ENCODE measurements at places on chromosomes 13 and 19.

GRCh38 chr19:14565765-14566711, 5.8 kb downstream of the NDUFB7 start:
- DNase-seq, result no peak

DNA sequence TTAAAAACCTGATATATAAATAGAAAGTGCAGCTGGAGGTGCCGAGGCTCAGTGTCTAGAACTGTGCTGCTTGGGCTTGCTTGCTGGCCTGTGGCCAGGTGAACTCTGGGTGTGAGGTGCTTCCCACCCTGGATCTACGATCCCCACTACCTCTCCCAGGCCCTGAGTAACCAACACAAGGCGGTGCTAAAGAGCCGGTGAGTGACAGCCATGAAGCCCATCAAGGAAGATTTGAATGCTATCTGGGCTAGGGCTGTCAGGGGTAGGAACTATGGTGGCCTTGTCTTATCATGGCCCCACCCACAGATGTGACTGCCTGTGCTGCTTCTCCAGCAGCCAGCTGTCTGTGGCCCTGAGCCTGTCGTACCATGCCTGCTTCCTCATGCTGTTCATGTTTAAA, 25.6 kb upstream of the ZNF91 start:
- DNase-seq, result no peak

DNA sequence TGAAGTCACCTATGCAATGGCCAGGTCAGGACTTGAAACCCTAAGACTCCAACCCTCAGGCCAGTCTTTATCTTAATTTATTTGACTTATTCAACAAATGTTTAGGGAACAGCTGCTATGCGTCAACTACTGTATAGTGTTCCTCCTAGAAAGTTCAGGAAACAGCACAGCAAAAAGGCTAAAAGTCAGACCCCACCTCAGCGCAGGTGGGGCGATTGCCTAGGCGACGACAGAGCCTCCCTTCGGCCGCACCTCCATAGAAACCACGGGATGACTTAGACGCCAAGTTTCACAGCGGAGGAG, 502 bp downstream of the VRK3 start:
- no peak for DNase-seq

DNA sequence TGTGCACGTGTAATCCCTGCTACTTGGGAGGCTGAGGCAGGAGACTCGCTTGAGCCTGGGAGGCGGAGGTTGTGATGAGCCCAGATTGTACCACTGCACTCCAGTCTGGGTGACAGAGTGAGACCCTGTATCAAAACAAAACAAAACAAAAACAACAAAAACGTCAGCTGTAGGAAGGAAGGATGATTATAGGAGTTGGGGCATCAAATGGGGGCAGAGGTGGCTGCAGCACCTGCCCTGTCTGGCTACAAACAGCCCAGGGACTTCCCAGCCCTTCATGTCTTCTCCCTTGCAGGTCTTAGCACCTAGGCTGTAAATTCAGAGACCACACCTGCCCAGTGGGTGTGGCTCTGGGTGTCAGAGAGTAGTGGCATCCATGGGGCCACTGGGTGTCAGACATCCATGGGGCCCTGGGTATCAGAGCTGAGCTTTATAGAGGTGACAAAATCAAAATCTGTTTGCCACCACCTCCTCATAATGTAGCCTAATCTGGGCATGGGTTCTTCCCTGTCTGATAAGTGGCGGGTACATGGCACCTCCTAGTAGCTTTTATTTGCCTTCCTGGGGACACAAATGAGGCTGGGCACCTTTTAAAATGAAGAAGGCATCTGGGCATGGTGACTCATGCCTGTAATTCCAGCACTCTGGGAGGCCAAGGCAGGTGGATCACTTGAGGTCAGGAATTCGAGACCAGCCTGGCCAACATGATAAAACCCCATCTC, 4.7 kb upstream of the B3GNT3 start:
- no peak for DNase-seq

GRCh38 chr13:106858903-106859532, 291.1 kb upstream of the ARGLU1 start:
- no peak for DNase-seq

DNA sequence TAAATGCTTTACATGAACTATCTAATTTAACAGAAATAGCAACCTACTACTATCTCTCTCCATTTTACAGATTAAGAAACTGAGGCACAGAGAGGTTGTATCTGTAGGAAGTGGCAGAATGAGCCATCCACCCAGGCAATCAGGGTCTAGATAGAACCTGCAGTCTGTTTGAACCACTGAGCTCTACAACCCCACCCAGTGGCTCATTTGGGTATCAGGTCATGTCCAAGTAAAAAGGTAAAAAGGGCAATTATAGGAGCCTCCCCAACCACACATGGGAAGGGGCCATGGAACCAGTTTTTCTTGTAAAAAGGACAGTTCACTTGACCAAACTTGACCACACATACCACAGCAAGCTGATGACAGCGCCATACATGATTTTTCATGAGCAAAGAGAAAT, 92.9 kb upstream of the SGCG start:
- no peak for DNase-seq

- DNase-seq, result no peak
Observed at GRCh38 chr13:84479656-84480055, 597.4 kb upstream of the SLITRK1 start.

GRCh38 chr19:38247126-38247525, 9.0 kb downstream of the PPP1R14A start:
- DNase-seq, result no peak

GRCh38 chr19:41323023-41323422, 13.1 kb downstream of the CCDC97 start:
- no peak for DNase-seq

DNA sequence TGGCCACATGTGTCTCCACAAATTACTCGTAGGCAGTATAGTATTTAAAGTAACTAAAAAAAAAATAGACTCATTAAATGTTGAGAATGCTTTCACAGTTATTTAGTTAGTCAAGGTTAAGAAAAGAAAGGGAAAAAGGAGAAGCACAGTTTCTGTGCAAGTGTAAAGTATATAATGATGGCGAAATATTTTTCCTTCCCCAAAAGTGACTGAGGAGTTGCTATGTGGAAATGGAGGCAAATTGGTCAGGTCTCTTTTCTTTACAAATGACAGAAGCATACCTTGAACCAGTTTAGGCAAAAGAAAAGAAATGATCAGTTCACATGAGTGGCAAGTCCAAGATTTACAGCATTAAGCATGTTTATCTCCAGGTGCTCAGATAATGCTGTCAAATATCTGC, 18.0 kb downstream of the CSNK1A1L start:
- DNase-seq, result no peak

DNA sequence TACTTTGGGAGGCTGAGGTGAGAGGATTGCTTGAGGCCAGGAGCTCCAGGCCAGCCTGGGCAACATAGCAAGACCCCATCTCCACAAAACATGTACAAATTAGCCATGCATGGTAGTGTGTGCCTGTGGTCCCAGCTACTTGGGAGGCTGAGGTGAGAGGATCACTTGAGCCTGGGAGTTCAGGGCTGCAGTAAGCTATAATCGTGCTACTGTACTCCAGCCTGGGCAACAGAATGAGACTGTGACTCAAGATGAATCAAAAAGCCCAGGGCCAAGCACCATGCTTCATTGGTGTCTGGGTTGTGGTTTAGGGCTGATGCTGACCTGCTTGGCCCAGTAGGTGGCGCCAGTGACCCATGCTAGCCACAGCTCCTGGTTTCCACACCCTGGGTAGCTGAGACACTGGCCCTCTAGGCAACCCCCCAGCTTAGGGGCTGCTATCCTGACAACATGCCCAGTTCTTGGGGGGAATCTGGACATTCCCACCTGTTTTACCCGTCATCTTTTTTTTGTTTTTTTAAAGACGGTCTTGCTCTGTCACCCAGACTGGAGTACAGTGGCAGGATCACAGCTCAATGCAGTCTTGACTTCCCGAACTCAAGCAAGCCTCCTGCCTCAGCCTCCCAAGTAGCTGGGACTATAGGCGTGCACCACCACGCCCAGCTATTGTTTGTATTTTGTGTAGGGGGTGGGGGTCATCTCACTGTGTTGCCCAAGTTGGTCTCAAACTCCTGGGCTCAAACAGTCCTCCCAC, 5.5 kb downstream of the CCDC124 start:
- DNase-seq, result peak; percentile 63

DNA sequence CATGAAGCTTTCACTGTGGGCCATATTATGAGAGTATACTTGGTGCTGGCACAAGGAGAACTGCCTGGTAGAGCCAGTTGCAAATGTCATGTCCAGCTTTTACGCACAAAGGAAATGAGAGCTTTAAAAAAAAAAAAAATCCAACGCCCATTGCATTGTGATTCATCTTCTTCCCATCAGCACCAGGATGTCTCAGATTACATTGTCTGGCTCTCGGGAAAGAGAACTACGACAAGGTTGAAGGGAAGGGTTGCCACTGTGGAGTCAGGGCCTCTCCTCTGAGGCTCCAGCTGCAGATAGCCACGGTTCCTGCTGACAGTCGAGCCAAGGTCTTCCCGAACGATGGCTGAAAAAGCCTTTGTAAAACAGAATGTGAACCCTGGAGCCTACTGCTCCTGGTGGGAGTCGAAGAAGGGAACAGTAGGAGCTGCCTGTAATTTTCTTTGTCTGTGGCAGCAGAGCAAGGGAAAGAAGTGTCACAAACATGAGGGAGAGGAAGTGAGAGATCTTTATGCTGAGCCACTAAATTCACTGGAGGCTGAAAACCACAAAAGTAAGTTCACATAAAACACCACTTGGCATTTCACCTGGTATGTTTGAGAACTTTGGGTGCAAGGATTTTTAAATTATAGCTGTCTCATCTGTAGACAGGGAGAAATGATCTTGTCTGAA, 704.7 kb downstream of the DIAPH3 start:
- DNase-seq, result no peak

DNA sequence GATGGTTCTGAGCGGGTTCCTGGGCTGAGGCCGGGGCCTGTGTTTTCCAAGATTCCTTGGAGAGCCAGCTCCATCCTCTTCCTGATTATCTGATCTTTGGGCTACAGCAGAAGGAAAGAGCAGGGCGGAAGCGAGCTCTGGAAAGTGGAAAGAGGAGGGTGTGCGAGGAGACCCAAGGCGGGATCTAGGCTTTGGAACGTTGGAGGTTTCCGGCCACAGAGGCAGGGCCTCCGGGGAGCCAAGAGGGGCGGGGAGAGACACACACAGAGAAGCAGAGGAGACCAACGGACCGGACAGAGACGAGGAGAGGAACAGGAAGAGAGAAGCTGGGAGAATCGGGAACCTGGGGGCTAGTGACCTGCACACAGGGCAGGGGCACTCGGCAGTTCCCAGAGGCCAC, at the start of gene CLEC11A:
Gene CLEC11A, plus strand, starts transcription at position 296 of the 400 bp plus-strand sequence. CDS start 162 bp downstream, outside the sequence.
- DNase-seq, result no peak

DNA sequence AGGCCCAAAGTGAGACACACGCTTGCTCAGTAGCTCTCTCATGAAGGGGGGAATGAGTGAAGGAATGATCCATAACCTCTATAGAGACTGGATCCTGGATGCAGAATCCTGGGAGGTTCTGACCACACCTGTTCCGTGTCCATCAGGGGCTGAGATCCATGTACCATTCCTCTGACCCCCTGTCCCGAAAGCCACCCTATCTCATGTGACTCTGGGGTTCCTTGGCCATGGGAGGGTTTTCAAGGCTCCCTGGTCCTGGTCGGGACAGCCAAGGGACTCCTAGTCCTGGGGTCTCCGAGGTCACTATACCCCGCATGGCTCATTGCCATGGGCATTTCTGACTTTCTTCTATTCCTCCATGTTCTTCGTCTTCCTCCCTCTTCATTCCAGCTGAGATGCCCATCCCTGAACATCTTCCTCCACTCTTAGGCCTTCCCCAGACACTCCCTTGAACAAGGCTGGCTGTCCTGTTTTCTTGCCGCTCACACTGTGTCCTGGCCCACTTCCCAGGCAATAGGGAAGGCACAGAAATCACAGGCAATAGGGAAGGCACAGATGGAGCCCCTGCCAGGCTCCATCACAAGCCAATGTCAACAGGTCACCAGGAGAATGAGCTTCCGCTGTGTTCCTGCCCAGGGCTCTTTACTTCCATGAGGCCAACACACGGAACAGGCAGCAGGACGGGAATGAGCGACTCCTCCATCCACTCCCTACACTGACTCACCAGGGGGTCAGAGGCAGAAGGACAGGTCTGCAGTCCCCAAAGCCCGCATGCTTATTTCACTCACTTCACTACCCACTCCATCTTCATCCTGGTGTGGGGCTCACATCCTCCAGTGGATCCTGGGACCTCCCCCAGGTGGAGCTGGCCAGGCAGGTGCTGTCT, 3.2 kb downstream of the CEACAM5 start:
- DNase-seq, result no peak

DNA sequence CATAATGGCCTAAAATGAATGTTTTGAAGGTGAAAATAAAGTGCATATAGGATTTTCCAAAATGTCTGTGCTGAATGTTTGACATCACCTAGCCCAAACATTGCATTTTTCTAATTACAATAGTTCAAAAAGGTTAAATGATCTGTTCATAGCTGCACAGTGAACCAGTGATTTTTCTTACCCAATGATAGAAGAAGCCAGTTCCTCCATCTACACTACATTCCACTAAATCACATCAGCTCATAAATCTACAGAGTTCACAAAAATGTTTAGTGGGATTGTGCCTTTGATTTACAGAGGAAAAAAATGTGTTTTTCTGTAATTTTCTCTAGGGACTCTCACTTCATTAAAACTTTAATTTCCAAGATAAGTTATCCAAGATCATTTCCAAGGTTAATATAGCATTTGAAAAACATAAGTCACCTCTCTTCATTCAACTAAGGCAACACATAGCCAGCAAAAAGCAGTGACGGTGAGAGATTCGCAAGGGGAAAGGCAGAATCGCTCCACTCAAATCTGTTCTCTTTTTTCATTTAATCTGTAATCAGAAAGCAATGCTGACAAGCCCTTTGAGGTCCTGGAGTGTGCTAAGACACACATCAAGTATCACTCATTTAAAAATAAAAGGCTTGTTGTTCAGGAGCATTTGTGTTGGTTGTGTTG, 194.0 kb downstream of the FGF14 start:
- no peak for DNase-seq

DNA sequence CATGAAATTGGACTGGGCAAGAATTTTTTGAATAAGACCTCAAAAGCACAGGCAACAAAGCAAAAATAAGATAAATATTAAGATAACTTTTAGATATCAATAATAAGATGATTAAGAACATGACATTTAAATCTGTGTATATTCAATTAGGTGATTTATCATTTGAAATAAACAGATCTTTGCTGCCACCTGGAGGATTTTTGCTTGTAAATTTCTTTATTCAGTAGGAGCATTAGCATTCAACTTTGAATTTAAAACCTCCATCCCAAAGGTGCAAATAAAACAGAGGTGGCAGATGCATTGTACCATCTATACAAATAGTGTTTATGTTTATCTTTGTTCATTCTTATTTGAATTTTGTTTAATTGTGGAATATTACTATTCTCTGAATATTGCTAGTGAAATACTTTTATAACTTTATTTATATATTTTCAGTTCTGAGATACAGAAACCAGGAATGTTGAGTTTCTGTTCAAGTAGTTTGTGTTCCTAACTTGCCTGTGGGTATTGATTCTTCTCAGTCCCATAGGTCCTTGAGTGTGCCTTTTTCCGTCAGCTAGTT, 20.9 kb downstream of the COG6 start:
- DNase-seq, result no peak

DNA sequence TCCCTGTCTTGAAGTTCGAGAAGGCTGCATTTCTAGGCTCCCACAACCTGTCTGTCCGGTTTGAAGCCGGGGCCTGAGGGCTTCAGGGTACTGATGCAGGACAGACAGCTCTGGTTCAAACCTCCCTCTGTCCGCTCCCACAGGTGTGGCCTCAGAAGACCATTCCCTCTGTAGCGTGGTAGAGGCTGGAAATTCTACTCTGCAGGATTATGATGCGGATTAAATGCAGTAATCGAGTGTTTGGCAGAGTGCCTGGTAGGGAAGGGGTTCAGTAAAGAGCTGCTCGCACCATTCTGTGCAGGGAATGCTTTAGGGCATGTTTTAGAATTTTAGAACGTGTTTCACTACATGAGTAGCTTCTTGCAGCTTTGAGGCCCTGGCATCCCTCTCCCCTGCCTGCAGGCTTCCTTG, 30.5 kb downstream of the PPP1R37 start:
- DNase-seq, result no peak
